ENCODE measurements at places on chromosomes 4 and X.

DNA sequence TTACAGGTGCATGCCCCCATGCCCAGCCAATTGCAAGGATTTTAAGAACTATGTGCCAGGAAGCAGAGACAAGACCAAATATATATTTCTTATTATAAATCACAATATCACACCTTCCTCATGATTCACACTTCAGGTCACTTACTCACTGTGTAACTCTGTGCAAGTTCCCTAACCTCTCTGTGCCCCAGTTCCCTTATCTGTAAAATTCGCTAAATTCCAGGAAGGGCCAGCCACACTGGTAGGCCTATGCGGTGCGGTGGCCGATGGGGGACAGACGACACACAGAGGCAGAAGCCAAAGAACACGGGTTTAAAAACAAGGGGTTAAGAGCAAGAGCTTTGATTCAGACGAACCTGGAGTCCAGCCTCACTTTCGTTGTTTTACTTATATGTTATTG is 2.8 kb downstream of the TRIM2 start:
- DNase-seq, result no peak

DNA sequence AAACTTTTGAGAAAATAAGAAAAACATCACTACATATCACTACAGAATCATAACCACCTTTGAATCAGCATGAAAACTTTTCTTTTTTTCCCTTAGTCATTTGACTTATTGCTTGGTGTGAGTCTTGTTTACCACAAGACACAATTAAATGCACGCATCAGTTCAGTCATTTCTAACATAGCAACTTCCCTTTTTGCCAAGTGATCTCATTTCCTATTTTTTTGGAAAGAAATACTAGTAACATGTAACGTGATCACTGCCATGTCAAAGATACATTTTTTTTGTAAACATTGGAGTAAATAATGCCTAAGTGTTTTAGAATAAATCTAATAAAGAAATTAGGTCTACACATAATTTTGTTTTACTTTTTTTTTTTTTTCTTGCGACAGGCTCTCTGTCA is 5.1 kb upstream of the CXCL8 start:
- DNase-seq, result peak; percentile 90

GRCh38 chr4:7657545-7658297 is 223.0 kb upstream of the PSAPL1 start:
- DNase-seq, result no peak

DNA sequence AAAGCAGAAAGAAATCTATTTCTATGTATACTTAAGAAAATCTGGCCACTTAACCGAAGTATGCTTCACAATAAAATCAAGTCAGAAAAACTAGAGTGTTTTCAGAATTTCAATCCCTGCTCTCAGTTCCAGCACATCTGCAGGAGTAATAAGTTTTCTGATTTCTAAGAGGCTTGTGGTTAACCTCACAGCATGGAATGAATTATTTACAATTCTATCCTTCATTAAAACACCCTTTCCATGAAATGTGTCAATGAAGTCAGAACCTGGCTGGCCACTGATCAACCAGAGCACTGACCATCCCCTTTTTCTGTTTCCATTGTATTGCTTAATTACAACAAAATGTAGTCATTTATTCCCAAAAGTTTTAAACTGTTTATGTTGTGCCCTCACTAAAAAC is 781.4 kb upstream of the INTU start:
- DNase-seq, result peak; percentile 41

- no peak for DNase-seq
Measured at GRCh38 chr4:113825272-113825671, 63.7 kb upstream of the CAMK2D start.

- DNase-seq, result no peak
Measured at GRCh38 chr4:6123116-6123515, 77.2 kb downstream of the JAKMIP1 start.

GRCh38 chrX:24658421-24658820 is 11.3 kb upstream of the PCYT1B start:
- DNase-seq, result peak; percentile 37

GRCh38 chr4:184030036-184030435 is 124.9 kb downstream of the STOX2 start:
- no peak for DNase-seq

DNA sequence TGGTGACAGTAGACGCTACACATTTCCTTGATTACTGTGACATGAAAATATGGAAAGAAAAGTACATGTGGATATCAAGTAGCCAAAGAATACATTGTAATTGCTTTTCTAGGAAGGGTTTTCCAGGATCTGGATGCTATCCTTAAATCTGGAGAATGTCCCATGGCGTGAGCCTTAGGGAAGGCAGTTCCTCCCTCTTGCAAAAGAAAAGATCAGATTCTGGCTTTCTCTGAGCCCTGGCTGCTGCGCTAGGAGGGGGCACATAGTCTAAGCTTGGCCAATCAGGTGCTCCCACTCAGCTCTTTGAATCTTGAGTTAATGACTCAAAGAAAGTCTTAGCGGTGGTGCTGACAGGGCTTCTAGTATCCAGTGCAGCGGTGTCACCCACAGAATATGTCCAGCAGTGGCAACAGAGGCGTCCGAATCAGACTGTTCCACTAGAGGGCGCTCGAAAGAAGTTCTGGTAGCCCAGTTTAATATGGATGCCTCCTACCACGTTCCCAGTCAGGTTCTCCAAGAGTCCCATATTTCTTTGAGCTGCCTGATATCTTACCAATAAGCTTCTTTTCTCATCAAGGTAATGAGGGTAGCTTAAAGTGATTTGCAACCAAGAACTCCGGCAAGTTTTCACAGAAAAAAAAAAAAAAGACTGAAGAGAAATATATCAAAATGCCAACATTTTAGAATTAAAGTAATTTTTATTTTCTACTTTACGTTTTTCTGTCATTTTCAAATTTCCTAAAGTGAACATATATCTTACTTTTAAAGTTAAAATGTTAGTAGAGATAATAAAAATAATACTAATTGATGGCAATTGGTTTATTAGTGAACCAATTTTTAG is 213.4 kb upstream of the S100G start:
- peak; percentile 48 for DNase-seq

GRCh38 chr4:184262901-184263300 is 45.2 kb upstream of the ENPP6 start:
- peak; percentile 36 for DNase-seq

DNA sequence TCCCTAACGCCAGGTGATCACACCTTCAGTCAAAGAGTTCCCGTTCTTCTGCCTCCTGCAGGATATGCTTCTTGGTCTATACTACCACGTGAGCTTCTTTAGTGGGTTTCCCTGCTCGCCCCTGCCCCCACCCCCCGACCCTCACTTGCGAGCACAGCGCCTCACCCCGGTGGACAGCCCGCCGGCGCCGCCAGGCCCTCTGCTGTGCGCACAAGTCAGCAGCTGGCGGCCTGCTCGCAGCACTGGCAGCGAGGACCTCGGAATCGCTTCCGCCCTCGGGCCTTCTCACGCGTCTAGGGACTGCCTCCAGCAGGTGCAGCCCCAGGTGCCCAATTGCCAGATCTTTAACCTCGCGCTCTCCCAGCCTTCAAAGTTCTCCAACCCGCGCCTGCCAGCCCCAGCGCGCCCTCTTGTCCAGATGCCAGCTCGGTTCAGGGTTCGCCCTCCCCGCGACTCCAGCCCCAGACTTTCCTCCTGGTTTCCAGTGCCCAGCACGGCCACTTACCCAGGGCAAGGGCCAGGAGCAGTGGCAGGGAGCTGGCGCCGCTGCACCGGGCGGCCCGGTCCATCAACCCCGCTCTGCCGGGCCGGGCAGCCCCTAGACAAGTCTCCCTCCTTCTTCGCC is 454 bp downstream of the BTC start:
- peak; percentile 23 for DNase-seq

GRCh38 chrX:130560544-130560943 is 158.8 kb downstream of the RBMX2 start:
- no peak for DNase-seq

- DNase-seq, result peak; percentile 85
Measured at GRCh38 chrX:9378980-9379696, 85.7 kb upstream of the TBL1X start.

GRCh38 chr4:82247171-82247570 is 126.6 kb downstream of the HNRNPD start:
- DNase-seq, result no peak
